Spinal cord (tissue), 10 donors: ENCODE measurements at places on chromosomes 13 and 19.

DNA sequence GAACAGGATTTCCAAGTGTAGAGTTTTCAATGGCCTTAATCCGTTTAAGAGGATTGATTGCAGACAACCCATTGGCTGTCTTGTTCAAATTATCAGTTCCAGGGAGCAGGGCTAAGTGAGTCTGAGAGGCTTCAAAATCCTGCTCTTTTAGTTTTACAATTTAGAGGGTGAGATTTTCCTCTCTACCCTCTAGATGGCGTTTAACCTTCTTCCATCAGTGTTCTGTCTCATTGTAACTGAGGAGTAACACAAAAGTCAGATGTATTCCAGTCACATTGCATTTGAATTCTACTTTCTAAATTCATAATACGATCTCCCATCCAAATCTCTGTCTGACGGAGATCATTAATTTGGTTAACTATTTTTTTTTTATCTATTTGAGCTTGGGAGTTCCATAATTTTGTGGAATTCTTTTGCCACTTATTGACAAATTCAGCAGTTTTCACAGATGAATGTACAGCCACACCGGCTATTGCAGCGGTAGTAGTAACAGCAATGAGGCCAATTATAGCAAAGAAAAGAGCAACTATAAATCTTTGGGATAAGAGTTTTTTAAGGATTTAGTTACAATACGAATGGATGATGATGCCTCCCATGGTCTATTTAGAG, 7.8 kb upstream of the C19orf84 start:
- DNase-seq: peak; percentile 59

DNA sequence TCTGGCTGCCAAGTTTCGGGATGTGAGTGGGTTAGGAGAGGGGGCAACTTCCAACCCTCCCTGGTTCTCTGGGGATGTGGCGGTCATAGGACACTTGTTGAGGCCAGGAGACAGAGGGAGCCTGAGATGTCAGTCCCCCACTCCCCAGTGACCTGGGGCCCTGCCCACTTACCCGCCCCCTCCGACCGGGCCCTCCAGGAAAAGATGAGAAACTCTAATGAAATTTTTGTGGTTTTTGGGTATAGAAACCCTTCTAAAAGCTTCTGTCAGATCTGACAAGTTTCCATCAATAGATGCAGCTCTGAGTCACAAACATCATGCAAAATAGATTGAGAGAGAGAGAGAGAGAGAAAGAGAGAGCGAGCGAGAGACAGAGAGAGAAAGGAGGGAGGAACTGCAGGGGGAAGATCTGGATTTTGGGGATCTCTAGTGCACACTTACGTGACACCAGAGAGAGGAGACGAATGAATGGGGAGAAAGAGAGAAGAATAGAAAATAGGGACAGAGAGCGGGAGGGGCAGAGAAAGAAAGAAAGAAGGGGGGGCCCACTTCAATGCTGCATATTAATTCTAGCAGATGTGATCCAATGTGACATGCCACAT, 94.0 kb downstream of the PTPRS start:
- DNase-seq: no peak

DNA sequence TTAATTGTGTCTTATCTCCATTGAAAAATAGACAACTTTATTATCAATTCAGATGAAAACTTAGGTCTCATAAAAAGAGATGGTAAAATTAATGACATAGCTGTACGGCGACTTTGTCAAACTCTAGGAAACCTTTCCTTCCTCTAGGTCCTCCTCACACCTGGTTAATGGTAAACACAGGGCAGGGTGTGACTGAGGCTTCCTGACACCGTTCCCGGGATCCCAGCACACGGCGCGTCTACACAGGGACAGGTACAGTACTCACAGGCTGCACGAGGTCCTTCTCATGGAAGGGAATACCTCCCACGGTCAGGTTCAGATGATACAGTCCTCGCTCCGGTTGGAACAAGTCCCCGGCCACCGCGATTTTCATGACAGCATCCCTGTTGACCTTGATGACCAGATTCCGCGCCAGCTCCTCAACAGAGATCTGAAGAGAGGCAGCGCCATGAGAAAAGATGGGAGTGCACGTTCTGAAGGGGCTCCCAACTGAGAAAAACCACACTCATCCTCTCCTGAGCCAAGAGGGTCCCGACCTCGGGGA, 35.5 kb downstream of the GAS6 start:
- no peak for DNase-seq

- no peak for DNase-seq
Observed at GRCh38 chr13:78802912-78803311, 144.0 kb upstream of the OBI1 start.

DNA sequence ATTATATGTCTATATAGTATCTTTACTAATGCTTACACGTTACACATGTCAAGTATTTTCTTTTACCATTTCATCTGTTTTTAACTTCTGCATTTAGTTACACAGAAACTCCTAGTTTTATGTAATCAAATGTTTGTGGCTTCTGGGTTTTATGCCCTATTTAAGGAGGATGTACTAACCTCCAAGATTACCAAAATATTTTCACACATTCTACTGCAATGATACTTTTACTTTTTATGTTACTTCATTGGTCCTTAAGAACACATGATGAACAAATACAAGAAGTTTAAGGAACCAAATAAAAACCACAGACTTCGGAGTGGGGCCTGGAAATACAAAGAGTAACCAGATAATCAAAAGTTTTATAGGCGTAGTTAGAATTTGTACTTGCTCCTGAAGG, 37.2 kb downstream of the ZC3H13 start:
- DNase-seq: no peak

DNA sequence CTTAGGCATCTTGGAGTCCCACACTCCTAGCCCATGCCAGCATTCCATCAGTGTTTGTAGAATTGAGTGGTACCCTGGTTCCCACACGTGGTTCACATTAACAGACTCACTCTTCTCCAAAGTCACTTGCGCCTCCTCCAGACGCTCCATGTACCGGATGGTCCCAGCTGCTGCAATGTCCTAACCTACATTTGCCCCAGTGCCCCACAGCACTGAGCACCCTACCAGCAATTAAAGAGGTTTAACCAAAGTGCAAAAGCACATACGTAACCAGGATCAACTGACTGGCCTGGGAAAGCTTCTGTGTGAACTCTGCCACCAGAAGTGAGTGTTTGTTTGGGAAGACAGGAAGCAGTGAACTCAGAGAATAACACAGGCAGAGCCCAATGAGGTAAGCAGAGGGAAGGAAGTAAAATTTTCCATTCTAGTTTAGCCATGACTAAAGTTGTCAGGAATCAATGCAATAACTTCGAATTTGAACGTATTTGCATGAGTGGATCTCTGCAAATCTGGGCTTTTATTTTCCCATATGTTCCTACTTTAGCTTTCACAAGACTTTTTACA, 7.3 kb upstream of the MEDAG start:
- no peak for DNase-seq

DNA sequence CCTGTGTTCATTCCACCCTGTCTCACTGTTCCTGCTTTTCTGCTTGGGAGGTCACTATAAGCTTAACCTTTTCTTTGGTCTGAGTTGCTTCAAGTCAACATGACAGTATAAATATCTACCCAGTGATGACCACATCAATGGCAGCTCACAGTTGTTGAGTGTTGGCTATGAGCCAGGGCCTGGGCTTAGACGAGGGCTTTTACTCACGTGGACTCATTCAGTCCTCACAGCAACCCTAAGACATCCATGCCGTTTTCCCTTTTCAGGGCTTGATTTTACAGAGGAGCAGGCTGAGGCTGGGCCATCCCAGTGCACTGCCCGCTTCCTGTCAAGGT, 10.2 kb upstream of the CCDC97 start:
- DNase-seq: no peak

GRCh38 chr13:25143706-25144105, 28.4 kb downstream of the AMER2 start:
- DNase-seq: no peak

- DNase-seq: no peak
Observed at GRCh38 chr13:40910324-40911050, 108.6 kb downstream of the ELF1 start.

GRCh38 chr19:46082728-46083050, 41.8 kb downstream of the IGFL3 start:
- no peak for DNase-seq
